A549 treated with CpdA at 1 μM for 4 hours (cell line): ENCODE measurements at places on chromosomes 4 and X. TPM values are rescaled to one million over a fixed set of nuclear protein-coding genes. Genes with fewer than 3 reads are reported as not detected.

Gene G6PD
- total RNA-seq: 1,412 to 1,586 TPM (median 1,534 TPM) in 5 replicates

Gene GAGE13
- not detected in 5 replicates for total RNA-seq

Gene SYNPO2
- 1.1 to 1.8 TPM (median 1.5 TPM) in 5 replicates for total RNA-seq

Gene APELA
- total RNA-seq: not detected in 5 replicates

Gene PRR32
- not detected in 5 replicates for total RNA-seq

Gene GIMD1
- total RNA-seq: not detected in 5 replicates

Gene DGKK
- total RNA-seq: not detected in 5 replicates

Gene DMRTC1
- total RNA-seq: 0.09 TPM in 1 of 5 replicates, not detected in the others

Gene FGFR3
- 1.1 to 3.0 TPM (median 1.5 TPM) in 5 replicates for total RNA-seq

Gene NPFFR2
- not detected in 5 replicates for total RNA-seq

Gene CSAG3
- total RNA-seq: not detected in 5 replicates

Gene SSX2
- total RNA-seq: not detected in 5 replicates

Gene TRIM75
- not detected in 5 replicates for total RNA-seq

Gene MTCP1
- 11.7 to 19.1 TPM (median 18.0 TPM) in 5 replicates for total RNA-seq

Gene MAGEA4
- not detected in 5 replicates for total RNA-seq

Gene KLF8
- 0.05 TPM in 1 of 5 replicates, not detected in the others for total RNA-seq

Gene RAB41
- not detected in 5 replicates for total RNA-seq

Gene GAGE1
- not detected in 5 replicates for total RNA-seq

Gene TLL1
- total RNA-seq: 0.05 to 0.40 TPM (median 0.09 TPM) in 5 replicates

Gene TCEAL2
- not detected in 5 replicates for total RNA-seq

Gene AADAT
- total RNA-seq: 7.6 to 10.0 TPM (median 8.7 TPM) in 5 replicates

Gene NHSL2
- 0.33 to 0.49 TPM (median 0.42 TPM) in 5 replicates for total RNA-seq

Gene HOPX
- not detected in 5 replicates for total RNA-seq

Gene CFAP299
- total RNA-seq: not detected in 5 replicates

Gene CXCL5
- total RNA-seq: 50.1 to 60.7 TPM (median 56.4 TPM) in 5 replicates

Gene KLHL4
- 2.8 to 3.6 TPM (median 3.2 TPM) in 5 replicates for total RNA-seq

Gene CHM
- total RNA-seq: 9.2 to 11.7 TPM (median 10.5 TPM) in 5 replicates

Gene DDX53
- total RNA-seq: not detected in 5 replicates

Gene UGT2B15
- 0.07 to 0.14 TPM (median 0.13 TPM) in 4 of 5 replicates, not detected in the other for total RNA-seq

Gene EPGN
- total RNA-seq: 0.13 TPM in 1 of 5 replicates, not detected in the others

Gene CLIC2
- 0.12 to 0.19 TPM (median 0.14 TPM) in 4 of 5 replicates, not detected in the other for total RNA-seq

Gene PHOX2B
- not detected in 5 replicates for total RNA-seq

Gene SUPT20HL1
- not detected in 5 replicates for total RNA-seq

Gene KLHL34
- not detected in 5 replicates for total RNA-seq

Gene BST1
- total RNA-seq: 15.8 to 20.7 TPM (median 18.2 TPM) in 5 replicates

Gene DCAF8L2
- total RNA-seq: not detected in 5 replicates

Gene RHOH
- 0.08 to 0.57 TPM (median 0.16 TPM) in 4 of 5 replicates, not detected in the other for total RNA-seq

Gene SPANXN4
- not detected in 5 replicates for total RNA-seq

Gene AASDH
- 2.6 to 4.3 TPM (median 3.5 TPM) in 5 replicates for total RNA-seq

Gene TRIM61
- not detected in 5 replicates for total RNA-seq

Gene BTC
- 1.2 to 1.6 TPM (median 1.4 TPM) in 5 replicates for total RNA-seq

Gene PPARGC1A
- 0.03 to 0.08 TPM (median 0.05 TPM) in 5 replicates for total RNA-seq

Gene CSTF2
- 32.2 to 35.5 TPM (median 33.7 TPM) in 5 replicates for total RNA-seq
